ENCODE measurements at places on chromosomes 4 and X.

DNA sequence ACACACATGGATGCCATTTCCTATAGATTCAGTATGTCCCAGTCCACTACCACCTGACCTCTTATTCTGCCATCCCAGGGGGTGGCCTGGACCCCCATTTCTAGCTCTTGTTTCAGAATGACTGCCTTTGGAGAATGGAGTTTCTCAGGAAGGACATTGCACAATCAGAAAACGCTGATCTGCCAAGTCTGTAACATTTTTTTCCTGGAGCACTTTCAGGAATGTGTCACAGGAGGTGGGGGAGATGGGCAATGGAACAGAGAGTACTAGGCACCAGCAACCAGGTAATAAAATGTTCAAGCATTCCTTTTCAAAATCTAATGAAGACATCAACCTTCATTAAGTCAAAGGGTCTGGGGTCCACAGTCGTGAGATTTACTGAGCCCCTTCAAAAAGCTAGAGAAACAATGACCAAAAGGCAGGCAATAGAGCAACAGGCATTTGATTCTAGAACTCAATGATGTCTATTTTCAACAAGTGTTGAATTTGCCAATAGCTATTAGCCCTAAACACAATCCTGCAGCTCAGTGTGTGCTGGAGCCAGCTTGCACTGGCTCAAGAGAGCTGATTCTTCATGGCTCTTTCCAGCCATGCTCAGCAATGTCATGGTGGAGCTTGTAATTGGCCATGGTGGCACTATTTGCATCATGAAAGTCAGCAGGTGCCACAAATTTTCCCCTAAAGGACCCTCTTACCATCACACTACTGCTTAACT lies 87.1 kb downstream of the KDR start:
- DNase-seq = no peak

DNA sequence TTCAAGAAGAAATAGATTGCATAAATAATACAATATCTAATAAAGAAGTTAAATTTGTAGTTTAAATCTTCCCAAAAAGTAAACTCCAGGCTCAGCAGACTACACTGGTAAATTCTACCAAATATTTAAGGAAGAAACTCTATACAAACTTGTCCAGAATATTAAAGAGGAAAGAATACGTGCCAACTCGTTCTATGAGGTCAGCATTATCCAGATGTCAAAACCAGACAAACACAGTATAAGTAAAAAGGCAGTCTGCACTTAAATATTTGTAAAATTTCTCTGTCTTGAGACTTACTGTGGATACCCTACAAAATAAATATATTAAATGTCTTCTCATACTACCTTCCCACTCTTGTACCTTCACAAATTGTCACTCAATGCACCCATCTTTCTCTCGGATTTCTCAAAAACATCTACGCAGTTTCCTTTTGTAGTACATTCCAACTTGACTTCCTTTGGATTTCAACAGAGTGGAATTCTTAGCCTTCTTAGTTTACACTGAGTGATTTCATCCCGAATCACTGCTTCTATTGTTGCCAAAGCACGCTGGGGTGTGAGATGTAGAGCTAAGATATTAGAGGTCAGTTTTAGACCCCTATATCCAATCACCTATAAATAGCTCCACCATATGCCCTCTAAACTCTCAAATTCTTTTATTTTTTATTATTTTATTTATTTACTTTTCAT lies 71.6 kb upstream of the MAB21L2 start:
- no peak for DNase-seq

DNA sequence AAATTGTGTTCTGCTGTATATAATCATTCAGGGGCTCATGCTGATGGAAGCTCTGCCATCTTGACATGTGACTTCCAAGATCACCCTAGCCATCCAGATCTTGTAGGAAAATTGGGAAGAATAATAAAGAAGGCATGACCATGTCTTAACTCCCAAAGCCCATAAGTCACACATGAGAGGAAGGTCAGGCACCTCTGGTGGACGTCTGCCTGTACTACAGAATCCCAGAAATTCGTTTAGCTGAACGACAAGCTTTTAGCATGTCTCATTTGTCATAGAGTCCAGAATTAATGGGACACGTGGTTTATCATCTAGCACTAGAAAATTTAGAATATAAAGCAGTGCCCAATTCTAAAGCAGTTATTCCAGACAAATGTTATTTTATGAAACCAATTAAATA lies 212.7 kb downstream of the CENPC start:
- no peak for DNase-seq

DNA sequence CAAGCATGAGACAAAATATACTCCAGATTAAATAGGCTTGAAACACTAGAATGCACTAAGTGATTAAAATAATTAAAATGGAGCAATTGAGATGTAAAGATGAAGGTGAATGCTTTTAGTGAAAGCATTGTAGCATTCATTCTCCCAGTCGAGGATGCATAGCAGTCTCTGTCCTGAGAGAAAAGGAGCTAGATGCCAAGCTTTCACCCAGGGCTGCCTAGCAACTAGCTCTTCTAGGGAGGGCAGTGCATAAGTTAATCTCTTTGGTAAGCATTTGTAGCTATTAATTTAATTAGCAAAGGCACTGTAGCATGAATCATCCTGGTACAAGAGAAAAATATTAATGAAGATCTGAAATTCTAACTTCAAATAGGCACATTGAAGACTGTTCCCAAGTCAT lies 1014.8 kb downstream of the C4orf33 start:
- DNase-seq = no peak

GRCh38 chrX:118965395-118965794 lies 9.0 kb upstream of the LONRF3 start:
- DNase-seq = no peak

DNA sequence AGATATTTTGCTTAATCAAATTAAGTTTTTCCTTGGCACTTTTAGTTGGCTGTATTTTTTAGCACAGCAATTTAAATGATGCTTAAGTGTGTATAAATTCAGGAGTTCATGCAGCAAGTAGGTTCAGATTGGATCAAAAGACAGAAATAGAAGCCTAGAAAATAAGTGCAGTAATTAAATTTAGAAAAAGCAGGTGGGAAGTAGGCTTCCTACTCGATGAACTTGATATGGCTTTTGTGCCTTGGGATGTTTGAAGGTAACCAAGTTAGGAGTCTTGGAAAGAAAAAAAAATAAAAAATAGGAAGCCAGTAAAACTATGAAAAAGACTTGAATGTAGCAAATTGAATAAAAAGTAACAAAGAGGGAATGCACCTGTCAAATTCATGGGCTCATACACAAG lies 372.3 kb downstream of the SPOCK3 start:
- DNase-seq = no peak

- DNase-seq = no peak
Observed at GRCh38 chr4:112520598-112521122, 4.7 kb upstream of the NEUROG2 start.

GRCh38 chr4:173403051-173403450 lies 4.1 kb upstream of the SCRG1 start:
- no peak for DNase-seq

DNA sequence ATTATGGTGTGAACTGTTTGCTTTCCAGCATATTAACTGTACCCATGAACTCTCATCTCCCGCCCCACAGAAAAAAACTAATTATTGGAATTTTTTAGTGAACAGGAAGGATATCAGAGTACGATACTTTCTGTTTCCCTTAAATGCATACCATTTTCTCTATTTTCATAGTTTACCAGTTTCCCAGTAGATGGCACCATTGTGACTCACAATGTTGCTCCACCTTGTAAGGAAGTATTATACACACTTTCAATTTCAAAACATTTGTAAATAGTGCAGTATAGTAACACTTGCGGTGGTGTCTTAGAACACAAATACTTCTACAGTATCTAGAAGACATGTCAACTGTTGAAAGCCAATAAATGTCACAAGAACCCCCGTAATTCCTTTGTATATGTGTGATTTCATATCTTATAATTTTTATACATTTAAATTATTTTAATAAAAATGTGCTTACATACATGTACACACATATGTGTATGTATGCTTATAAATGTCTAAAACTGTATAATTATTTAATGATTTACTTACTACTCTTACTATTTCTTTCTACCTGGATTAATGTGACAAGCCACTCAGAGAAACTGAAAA lies 167.3 kb downstream of the SLIT2 start:
- DNase-seq = no peak

- no peak for DNase-seq
Observed at GRCh38 chr4:89438102-89438831, 130.7 kb upstream of the GPRIN3 start.
